ENCODE measurements at places on chromosomes 3 and 15.

DNA sequence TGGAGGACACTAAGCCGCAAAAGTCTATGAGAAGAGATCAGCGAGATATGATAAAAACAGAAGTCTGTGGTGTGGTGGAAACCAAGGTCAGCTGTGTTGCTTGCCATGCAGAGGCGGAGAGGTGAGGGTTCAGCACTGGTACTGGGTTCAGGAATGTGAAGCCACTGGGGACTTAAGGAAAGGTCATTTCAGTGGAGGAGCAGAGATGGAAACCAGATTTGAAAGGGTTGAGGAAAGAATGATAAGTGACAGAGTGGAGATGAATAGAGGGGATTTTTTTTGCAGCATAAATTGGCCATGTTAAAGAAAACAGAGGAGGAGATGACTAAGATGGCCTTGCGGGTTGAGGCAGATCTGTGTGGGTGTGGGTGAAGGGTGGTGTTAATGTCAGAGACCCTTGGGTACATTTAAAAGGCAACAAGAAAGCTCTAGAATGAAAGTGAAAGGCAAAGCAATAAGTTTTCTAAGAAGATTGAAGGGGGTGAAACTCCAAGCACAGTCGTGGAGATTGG is 265.5 kb downstream of the ADAMTSL3 start:
- peak; percentile 6 for DNase-seq

GRCh38 chr3:37941608-37942508 is 48.7 kb upstream of the VILL start:
- DNase-seq = no peak

DNA sequence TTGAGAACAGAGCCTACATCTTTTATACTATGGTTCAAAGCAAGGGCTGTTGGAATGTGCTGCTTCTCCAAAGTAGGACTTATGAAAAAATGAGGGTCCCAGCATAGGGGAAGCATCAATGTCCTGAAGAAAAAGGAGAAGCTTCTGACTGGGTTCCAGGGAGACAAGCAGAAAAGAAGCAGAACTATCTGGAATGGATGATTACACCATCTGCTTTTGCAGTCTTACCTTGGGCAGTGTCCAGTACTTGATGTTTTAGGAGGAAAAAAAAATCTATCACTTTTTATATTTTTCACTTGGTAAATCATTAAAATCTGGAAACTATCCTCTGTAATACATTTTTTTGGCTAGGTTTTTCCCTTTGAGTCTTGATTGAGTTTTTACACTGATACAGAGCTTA is 57.9 kb upstream of the DPH6 start:
- no peak for DNase-seq

DNA sequence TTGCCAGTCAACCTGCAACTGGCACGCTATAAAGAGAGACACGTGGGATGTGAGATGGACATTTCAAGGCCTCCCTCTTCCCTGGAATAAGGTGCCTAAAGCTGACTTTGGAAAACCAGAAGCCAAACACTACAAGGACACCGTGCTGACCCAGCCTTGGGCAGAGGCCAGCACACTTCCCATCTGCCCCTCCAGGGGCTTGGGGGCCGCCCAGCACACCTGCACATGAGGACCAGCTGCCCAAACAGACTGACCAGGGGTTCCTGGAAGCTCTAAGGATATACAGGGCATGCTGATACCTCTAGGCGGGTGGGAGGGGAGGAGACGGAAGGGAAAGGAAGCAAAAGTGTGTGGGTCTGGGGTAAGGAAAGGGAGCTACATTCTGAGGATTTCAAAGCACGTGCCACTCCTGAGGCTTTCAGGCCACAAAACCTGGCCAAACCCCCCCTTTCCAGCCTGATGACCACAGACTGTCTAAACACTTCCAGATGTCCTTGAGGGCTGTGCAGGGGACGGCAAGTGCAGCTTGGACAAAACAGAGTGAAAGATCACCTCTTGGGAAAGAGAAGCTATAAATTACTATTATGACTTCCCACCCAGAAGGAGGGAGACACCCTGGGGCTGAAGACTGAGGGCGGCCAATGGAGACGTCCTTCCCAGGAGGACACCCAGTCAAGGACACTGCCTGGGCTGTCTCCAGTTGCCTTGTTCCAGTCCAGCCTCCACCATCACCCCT is 57.9 kb downstream of the ADCY5 start:
- no peak for DNase-seq

DNA sequence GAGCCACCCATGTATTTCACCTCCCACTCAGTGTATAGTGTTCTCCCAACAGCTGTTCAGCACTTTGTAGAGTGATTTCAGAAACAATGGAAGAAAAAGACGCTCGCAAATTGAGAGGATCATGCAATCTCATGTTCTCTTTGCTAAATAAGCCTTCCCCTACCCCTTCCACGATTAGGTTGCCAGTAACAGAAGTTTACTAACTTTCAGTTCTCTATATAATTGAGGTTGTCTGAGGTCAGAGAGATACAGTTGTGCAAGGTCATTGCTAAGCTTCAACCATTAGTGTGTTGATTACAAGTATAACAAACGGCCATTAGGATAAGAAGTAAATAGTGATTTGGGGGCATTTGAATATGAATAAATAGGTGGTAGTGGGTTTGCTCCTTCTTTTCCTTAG is 99.6 kb downstream of the TUSC7 start:
- DNase-seq = no peak

All from stimulated activated CD4-positive, alpha-beta T cell treated with anti-CD3 and anti-CD28 coated beads, Interleukin-4, amount 100 ng/mL, for 24 hours (primary cell).